ENCODE measurements at places on chromosomes 1 and 21. TPM values are rescaled to one million over a fixed set of nuclear protein-coding genes. Genes with fewer than 3 reads are reported as not detected.

DNA sequence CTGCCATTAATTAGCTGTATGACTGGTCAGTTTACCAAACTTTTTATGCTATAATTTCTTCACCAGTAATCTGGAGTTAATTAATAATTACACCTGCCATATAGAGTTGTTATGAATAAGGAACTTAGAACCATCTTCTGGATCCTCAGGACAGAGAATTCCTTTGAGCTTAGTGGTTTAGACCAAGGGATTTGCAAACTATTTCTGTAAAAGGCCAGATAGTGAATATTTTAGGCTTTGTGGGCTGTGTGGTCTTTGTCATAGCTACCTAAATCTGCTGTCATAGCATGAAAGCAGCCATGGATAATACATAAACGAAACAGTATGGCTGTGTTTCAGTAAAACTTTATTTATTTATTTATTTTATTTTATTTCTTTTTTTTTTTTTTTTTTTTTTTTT, 9.0 kb downstream of the TIMM17A start:
- H3K27me3 ChIP-seq: no peaks in the 10 kb centered on the region
- H3K4me1 ChIP-seq: no peaks in the 10 kb centered on the region
- H3K4me3 ChIP-seq: no peak overlapping the region
- H3K27ac ChIP-seq: no peak overlapping the region

- no peaks in the 10 kb centered on the region for H3K27me3 ChIP-seq
- no peak overlapping the region for H3K27ac ChIP-seq
- peaks cover 11% of the 10 kb centered on the region for H3K4me1 ChIP-seq
- H3K4me3 ChIP-seq: no peak overlapping the region
- peaks cover 14% of the 10 kb centered on the region for H3K36me3 ChIP-seq
Observed at GRCh38 chr1:228104526-228105269, 1.6 kb upstream of the C1orf35 start.

Gene PGLYRP3
- polyA plus RNA-seq: 1.9 TPM

- no peaks in the 10 kb centered on the region for H3K36me3 ChIP-seq
- no peaks in the 10 kb centered on the region for H3K27me3 ChIP-seq
- H3K4me3 ChIP-seq: no peak overlapping the region
- no peaks in the 10 kb centered on the region for H3K4me1 ChIP-seq
- DNase-seq: no peak
Observed at GRCh38 chr1:245671349-245671748, 516.6 kb downstream of the KIF26B start.

DNA sequence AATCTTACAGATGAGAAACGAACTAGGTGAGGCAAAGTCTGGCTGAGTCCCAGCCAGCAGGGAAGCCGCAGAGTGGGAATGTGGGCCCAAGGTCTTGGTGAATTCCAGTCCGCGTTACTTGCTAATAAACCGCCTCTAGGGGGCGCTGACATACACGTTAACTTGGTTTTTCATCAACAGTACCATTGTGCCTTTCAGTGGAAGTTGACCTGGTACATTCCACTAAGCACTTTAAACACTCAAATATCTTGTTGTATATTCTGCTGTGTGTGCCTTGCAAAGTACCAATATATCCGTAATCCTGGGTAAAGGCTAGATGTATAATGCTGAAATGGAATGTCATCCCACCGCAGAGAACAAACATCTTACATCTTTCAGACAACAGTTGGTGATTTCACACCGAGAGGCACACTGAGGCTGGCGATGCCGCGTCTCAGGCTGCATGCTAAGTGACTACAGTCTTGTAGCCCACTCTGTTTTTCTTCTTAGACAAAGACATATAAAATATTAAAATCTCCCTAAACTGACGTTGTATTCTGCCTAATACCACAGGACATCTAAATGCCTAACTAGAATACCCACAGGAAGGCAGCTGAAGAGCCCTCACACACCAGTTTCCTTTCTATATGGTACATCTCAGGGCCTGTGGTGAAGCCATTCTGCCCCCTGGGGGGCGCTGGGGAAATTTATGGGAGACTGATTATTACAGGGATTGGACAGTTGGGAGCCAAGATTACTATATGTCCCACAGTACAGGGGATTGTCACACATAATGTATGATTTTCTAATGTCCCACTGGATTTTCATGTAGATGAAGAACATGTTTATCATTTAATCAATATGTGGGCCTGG, 49.2 kb upstream of the C1orf198 start:
- no peaks in the 10 kb centered on the region for H3K4me1 ChIP-seq
- no peaks in the 10 kb centered on the region for H3K36me3 ChIP-seq
- no peaks in the 10 kb centered on the region for H3K27me3 ChIP-seq

Gene FAM72D
- polyA plus RNA-seq: 1.1 TPM

DNA sequence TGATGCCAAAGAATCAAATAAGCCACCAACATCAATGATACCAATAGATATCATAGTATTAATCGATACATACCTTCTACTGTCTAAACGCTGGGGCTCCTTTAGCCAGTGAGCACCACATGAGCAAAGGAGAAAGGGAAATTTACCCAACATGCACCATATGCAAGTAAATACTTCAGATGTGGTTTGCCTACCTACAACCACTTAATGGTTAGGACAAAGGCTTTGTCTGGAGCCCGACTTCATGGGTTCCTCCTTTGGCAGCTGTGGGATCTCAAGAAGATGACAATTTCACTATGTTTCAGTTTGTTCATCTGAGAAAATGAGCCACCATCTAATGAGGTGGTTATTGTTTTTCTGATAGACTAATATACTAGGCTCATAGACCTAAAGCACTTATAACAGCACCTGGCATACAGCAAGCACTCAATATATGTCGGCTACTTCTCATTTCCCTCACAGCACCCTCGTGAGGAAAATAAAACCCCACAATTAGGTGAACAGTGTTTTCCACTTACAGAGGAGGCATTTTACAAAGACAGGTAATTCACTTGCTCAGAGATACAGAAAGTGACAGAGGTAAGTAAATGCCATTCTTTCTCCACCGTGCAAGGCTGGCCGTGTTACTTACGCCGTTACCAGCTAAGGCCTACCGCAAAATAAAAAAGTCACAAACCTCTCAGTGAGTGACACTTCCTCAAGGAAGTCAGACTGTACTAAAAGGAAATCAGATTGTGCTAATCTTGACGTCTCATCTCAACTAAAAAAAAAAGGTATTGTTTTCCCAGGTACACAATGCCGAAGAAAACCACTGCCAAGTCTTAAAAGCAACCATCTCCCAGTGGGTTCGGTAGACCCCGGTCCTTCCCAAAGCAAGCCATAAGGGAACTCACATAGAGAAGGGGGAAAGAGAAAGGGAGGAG, 1.6 kb downstream of the TTC13 start:
- no peak for DNase-seq
- H3K36me3 ChIP-seq: peaks cover 18% of the 10 kb centered on the region
- no peak overlapping the region for H3K27ac ChIP-seq

- DNase-seq: no peak
- no peaks in the 10 kb centered on the region for H3K27me3 ChIP-seq
- no peak overlapping the region for H3K4me3 ChIP-seq
- no peaks in the 10 kb centered on the region for H3K36me3 ChIP-seq
Observed at GRCh38 chr1:204589409-204590038, 73.3 kb downstream of the MDM4 start.
